Thoracic aorta (tissue), 2 donors: ENCODE measurements at places on chromosomes 3 and 15. TPM values are rescaled to one million over a fixed set of nuclear protein-coding genes. Genes with fewer than 3 reads are reported as not detected.

The LRTM1 gene
- total RNA-seq = not detected

The NOX5 gene
- 0.54 TPM for total RNA-seq

The RFT1 gene
- total RNA-seq = 7.0 TPM

The IL17RE gene
- total RNA-seq = 11.9 TPM

GRCh38 chr3:188343894-188344293 lies 189.9 kb downstream of the LPP start:
- H3K36me3 ChIP-seq = no peaks in the 10 kb centered on the region
- no peak for DNase-seq
- no peak overlapping the region for H3K4me3 ChIP-seq

DNA sequence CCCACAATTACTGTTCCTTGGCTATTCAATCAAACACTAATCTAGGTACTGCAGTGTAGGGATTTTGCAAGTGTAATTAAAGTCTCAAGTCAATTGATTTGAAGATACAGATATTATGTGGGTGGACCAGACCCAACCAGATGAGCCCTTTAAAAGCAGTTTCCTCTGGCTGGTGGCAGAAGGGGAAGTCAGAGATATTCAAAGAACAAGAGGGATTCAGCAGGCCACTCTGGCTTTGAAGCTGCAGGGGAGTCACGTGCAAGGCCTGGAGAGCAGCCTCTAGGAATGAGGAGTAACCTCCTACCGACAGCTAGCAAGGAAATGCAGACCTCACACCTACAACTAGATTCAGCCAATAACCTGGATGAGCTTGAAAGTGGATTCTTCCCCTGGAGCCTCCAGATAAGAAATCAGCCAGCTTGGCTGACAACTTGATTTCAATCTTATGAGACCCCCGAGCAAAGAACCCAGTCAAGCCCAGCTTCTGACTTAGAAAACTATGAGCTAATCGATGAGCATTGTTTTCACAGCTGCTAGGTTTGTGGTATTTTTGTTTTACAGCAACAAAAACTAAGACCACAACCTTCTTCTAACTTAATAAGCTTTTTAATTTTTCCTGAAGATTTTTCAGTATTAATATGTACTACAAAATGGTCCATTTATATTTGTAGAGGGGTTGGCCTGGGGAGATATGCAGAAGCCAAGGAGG lies 13.4 kb downstream of the HACD2 start:
- H3K36me3 ChIP-seq = no peaks in the 10 kb centered on the region
- DNase-seq = no peak
- H3K27ac ChIP-seq = no peak overlapping the region
- no peak overlapping the region for H3K4me3 ChIP-seq
- no peaks in the 10 kb centered on the region for H3K4me1 ChIP-seq
- no peaks in the 10 kb centered on the region for H3K27me3 ChIP-seq

- no peaks in the 10 kb centered on the region for H3K36me3 ChIP-seq
- H3K4me1 ChIP-seq = peaks cover 10% of the 10 kb centered on the region
- peak overlapping the region; percentile 84 for H3K27ac ChIP-seq
- no peak for DNase-seq
- H3K4me3 ChIP-seq = peak overlapping the region; percentile 88
These were observed 411 bp upstream of the C3orf70 start for GRCh38 chr3:185153171-185153771.

DNA sequence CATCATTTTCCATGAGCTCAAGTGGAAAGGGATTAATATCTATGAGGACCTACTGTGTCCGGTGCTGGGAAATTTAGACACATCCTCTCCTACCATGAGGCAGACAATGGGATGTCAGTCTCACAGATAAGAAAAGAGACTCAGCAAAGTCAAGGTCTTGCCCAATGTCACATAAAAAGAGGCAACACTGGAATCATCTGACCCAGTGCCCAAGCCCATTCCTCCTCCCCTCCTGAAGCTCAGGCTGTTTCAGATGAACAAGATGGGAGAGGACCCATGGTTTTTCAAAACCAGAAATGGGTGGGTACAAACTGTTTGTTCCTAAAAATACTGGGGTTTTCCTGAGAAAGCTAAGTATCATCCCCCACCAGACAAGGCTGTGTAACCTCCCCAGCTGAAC lies 22.2 kb downstream of the POC1A start:
- H3K27me3 ChIP-seq = no peaks in the 10 kb centered on the region
- no peak overlapping the region for H3K4me3 ChIP-seq
- H3K27ac ChIP-seq = no peak overlapping the region
- no peaks in the 10 kb centered on the region for H3K36me3 ChIP-seq

DNA sequence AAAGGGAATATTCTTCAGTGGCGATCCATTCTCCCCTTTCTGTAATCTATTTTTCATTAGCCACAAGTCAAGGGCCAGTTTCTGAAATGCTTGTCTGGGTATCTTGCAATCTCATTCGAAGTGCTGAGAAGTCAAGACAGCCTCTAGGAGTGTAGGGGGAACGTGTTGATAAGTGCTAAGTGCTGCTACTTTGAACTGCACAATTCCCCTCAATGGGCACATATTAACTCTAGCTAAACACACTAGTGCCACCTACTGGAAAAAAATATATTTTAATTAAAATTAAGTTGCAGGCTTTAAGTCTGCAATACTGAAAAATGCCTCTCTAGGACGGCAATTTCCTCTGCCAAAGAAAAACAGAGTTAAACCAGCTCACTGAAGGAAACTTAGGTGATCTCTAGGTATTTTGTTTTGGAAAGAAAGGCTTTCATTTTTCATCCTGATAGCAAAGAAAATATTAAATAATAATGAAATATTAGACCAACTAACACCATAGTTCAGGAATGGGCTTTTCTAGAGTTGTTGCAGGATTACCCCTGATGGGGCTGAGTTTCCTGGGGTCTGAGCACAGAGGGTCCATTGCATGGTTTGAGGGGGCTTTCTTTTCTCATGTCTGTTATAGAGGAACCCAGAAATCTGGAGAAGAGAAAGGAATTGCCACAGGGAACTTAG lies 181.9 kb upstream of the KBTBD8 start:
- H3K4me1 ChIP-seq = no peaks in the 10 kb centered on the region
- no peak for DNase-seq
- no peak overlapping the region for H3K4me3 ChIP-seq
- no peak overlapping the region for H3K27ac ChIP-seq

GRCh38 chr3:127775398-127776109 lies 46.8 kb downstream of the MGLL start:
- H3K36me3 ChIP-seq = no peaks in the 10 kb centered on the region
- peak overlapping the region; percentile 42 for H3K4me3 ChIP-seq
- H3K4me1 ChIP-seq = peaks cover 55% of the 10 kb centered on the region
- H3K27me3 ChIP-seq = no peaks in the 10 kb centered on the region
- no peak for DNase-seq
